Mesenteric fat pad (tissue), 1 donor: ENCODE measurements at places on chromosomes 6 and 20.

GRCh38 chr6:44731485-44732095, 344.1 kb downstream of the CDC5L start:
- no peak for DNase-seq

- no peak for DNase-seq
Observed at GRCh38 chr6:35230950-35231349, 17.2 kb downstream of the SCUBE3 start.

GRCh38 chr6:158777510-158777909, 41.7 kb downstream of the EZR start:
- peak; percentile 43 for DNase-seq

GRCh38 chr6:61649845-61650244, 636.2 kb downstream of the KHDRBS2 start:
- no peak for DNase-seq

- DNase-seq = no peak
Observed at GRCh38 chr20:10228330-10228729, 9.7 kb downstream of the SNAP25 start.

- DNase-seq = no peak
Observed at GRCh38 chr6:159978291-159979135, 9.6 kb downstream of the IGF2R start.

DNA sequence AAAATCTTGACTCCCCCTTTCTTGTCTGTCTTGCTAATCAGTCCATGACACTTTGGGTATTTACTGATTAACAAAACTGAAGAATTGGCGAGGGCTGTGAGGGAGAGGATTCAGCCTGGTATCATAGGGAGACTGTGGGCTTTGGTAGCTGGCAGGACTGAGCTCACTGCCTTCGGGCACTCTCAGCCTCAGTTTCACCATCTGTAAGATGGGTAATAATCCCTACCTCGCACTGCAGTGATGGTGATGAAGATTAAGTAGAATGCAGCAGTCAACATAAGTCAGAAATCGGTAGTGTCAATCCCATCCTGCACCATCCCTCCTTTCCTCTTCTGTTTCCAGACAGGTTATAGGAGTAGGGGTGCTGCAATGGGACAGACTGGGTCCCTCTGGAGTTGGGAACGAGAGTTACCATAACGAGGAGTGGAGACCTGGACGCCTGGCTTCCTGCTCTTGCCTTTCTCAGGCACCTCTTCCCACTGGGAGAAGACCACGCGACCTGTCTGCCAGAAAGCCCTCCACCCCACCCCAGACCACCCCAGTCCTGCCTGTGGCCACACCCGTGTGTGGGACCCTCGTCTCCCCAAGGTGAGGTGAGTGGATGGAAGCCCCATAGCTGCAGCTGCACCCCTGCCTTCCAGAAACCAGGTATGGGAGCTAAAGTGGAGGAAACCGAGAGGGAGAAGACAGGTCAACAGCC, 99.1 kb downstream of the SNX5 start:
- DNase-seq = no peak

GRCh38 chr6:42140032-42140431, 2.4 kb downstream of the C6orf132 start:
- no peak for DNase-seq

- peak; percentile 60 for DNase-seq
Observed at GRCh38 chr20:25273541-25274358, 25.9 kb downstream of the PYGB start.

DNA sequence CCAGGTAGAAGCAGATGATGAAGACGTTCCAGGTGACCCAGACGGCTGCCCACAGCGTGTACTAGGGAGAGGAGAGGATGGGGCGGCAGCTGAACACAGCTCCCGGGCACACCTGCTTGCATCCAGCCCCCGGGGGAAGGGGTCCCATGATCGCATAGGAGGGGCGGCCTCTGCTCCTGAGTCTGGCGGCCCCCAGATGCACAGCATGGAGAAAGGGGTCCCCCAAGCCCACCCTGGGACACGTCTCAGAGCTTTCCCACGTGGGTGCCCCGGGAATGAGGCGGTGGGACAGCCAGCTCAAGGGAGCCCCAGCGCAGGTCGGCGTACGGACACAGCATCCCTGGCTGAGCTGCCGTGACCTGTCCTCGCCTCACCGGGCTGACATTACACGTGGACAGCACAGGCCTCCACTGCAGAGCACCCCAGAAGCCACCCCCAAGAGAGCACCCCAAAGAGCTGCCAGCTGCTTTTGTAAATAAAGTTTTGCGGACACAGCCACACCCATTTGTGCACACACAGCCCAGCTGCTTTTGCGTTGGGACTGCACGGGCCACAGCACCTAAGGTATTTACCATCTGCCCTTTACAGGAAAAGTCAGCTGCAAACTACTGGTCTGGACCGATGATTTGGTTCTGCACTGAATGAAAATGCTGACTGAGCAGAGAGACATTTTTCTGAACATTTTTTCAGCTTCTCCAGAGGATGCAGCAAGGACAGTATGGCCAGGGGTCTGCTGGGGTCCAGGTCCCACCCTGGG, 5.2 kb downstream of the NKAIN4 start:
- no peak for DNase-seq
